NCI-H1694 (cell line): ENCODE measurements at places on chromosomes 5 and 9.

DNA sequence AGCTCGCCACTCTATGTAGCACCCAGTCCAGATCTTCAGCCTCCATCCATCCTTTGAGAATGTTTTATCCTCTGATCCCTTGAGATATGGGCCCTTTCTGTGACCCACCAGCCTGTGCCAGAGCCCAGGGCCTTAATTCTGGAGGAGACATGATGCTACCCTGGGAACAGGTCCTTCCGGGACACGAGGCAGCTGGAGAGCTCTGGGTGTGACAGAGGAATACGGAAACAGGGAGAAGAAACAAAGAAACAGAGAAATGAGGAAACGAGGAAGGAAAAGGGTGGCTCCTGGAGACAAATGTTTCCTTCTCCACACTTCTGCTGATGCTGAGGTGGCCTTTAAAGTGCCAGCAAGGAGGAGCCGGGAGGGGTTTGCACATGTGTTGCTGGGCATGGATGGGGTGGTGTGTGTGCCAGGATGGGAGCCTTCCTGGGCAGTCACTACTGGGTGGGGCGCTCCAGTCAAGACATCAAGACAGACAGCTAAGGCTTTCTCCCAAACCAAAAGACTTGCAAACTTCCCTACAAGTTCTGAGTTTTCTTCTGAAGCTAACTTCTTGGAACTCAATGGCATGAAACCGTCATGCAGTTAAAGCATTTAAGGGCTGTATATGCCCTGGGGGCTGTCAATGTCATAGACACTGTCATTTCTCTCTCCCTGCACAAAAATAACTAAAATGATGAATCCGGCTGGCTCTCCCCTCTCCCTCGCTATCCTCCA, 22.8 kb upstream of the MARCHF6 start:
- DNase-seq = no peak

DNA sequence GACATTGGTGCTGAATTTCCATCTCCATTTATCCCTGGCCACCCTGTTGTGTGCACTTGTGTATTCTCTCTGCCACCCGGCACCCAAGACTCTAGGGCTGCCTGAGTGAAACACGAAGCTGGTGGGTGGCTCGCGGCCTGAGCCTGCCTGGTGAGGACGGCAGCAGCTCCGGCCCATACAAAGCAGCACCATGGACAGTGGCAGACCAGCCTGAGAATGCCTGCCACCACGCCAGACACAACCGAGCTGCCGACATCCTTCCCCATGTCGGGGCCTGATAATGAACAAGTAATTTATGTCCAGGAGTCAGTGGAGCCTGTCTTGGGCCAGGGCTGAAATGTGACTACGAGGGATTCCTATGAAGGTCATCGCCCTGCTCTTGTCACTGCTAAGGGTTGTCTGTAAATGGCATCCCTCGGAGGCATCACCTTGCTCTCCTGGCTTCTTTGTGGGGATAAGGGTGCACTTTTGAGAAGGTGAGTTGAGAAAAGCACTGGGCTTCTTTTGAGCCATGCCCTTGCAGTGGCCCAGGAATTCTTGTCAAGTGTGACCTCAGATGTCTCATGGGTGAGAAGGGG, 175.7 kb downstream of the MELK start:
- DNase-seq = no peak

DNA sequence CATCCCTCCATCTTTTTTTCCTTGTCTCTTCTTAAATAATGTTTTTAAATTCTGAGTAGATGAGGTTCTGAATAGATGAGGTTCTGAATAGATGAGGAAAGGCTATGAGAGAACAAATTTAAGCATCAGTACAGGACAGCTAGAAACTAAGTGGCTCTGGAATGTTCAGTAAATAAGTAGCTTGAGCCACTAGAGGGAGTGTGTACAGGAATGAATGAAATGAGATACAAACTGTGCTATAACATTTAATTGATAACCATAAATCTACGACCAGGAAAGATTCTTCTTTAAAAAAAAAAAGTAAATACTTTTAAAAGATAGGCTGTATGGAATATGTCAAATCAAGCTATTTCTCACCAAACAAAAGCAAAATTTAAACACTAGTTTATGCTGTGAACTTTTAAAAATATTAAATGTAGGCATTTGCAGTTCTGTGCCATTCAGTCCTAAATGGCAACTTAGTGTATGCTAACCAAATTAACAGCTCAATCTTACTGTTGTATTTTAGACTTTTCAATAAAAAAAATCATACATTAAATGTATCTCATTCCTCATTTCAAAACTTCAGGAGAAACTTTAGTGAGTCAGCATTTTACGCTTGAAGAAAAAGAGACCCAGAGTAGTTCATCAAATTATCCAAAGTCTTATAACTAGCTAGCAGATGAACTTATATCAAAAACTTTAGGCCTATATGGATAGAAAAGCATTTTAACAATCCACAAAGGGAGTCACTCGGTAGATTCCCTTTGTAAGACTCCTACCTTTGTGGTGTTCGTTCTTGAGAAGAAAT, 70.4 kb upstream of the SNX2 start:
- DNase-seq = peak; percentile 20

- DNase-seq = no peak
Measured at GRCh38 chr5:94125107-94125506, 383.7 kb upstream of the POU5F2 start.

- no peak for DNase-seq
Measured at GRCh38 chr5:40406741-40407211, 272.9 kb upstream of the PTGER4 start.

GRCh38 chr9:112599732-112600131, 113.1 kb downstream of the KIAA1958 start:
- DNase-seq = no peak

GRCh38 chr5:141777130-141777529, 95.1 kb upstream of the ARAP3 start:
- DNase-seq = no peak

- no peak for DNase-seq
Measured at GRCh38 chr5:37553720-37554404, 174.7 kb downstream of the WDR70 start.

DNA sequence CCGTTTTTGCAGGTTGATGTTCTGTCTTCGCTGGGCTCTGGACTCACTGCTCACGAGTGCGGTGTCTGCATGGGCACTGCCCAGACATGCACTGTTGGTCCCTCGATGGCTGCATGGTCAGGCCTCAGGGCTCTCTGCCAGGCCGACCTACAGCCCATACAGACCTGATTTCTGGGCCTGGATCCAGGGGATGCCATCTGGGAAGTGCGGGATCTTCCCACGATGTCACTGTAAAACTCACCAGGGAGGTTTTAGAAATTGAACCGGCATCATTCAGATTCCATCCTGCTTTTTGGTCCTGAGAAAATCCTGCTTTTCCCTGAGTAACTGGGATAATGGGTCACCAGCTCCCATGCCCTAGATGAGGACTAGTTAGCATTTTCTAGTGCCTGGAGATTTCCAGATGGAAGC, 9.1 kb downstream of the S1PR3 start:
- no peak for DNase-seq

DNA sequence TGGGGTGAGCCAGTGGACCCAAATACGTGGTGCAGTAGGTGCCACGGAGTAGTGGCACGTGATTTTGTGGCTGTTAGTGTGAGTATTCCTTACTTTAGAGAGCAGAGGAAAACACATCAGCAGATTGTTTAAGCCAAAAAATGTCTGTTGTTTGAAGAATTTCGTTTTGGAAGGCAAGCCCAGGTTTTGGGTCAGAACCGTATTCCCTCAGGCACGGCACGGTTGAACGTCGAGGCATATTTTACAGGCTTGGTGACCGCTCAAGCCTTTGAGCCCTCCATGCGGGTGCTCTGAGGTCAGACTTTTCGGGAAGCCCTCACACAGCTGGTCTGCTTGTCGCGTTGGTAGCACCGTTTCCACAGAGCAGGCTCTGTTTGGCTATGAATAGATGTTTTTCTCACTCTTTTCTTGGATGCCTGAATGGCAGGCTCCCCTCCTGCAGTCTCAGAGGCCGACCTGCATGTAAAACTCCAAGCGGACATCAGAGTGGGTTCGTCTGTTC, 27.2 kb downstream of the NEK6 start:
- no peak for DNase-seq
